ENCODE measurements at places on chromosomes 1 and 21.

DNA sequence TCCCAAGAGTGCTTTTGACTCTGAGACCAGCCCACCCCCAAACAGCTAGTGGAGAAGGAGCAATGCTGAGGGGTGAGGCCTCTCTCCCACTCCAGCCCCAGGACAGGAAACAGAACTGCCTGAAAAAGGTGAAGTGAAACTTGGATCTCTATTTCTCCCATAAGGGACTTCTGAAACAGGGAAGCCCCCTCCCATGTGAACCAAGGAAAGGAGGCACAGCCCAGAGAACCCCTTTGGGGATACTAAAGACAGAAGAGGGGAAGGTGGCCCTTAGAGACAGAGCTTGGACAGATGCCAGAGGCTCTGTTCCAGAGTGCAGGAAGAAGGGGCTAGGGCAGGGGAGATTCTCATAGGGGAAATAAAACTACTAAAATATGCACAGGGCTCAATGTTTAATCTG is 2.9 kb downstream of the TNFAIP8L2 start:
- no peak for DNase-seq

GRCh38 chr1:24082372-24082771 is 29.6 kb downstream of the MYOM3 start:
- DNase-seq: no peak

- DNase-seq: no peak
Observed at GRCh38 chr1:169119405-169119804, 12.9 kb downstream of the ATP1B1 start.

DNA sequence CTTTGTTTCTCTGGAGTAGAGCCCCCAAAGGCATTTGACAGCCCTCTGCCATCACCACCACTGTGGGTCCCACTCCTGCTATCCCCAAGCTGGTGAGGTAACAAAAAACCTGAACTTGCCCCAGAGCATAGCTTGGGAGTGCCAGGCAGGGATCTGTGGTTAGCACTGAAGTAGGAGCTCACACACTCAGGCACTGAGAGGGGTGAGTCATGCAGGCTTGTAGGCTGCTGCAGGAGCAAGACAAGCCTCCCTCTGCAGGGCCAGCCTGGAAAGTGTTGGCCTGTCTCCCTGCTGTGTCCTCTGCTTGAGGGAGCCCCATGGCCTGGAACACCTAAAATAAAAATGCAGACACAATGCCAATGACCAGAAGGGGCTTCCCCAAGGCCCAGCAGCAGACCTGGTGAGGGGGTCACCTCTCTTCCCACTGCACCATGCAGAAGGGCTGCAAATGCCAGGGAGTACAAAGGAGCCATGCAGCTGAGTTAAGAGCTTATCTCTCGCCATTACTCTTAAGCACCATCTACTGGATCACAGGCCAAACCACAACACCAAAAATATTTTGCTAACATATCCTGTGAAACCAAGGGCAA is 108.9 kb upstream of the POGK start:
- no peak for DNase-seq

GRCh38 chr21:34132202-34132601 is 58.8 kb downstream of the MRPS6 start:
- no peak for DNase-seq

DNA sequence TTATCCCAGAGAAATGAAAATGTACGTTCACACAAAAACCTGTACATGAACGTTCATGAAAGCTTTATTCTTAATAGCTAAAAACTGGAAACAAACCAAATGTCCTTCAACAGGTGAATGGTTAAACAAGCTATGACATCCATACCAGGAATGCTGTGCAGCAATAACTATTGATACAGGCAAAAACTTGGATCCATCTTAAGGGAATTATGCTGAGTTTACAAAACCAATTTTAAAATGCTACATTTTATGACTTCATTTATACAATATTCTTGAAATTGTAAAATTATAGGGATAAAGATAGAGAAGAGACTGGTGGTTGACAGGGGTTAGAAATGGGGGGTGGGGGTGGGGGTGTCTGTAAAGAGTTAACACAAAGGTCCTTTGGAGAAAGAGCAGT is 280.3 kb downstream of the TGFB2 start:
- DNase-seq: no peak

DNA sequence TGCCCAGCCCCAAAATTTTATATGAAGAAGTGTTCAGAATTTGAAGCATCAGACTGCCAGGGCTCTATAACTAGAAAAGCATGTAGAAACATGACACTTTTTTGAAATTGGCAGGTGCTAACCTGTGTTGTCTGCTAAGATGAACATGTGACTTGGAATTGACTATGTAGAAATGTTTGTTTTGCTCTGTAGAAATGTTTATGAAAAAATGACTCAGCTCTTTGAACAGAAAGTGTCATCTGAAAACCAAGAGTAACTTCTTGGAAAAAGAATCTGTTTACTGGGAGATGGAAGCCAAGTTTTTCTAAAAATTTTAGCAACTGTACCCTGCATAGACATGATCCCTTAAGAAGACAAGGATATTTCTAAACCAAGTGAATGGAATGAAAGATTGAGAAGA is 59.2 kb downstream of the LHX9 start:
- no peak for DNase-seq

DNA sequence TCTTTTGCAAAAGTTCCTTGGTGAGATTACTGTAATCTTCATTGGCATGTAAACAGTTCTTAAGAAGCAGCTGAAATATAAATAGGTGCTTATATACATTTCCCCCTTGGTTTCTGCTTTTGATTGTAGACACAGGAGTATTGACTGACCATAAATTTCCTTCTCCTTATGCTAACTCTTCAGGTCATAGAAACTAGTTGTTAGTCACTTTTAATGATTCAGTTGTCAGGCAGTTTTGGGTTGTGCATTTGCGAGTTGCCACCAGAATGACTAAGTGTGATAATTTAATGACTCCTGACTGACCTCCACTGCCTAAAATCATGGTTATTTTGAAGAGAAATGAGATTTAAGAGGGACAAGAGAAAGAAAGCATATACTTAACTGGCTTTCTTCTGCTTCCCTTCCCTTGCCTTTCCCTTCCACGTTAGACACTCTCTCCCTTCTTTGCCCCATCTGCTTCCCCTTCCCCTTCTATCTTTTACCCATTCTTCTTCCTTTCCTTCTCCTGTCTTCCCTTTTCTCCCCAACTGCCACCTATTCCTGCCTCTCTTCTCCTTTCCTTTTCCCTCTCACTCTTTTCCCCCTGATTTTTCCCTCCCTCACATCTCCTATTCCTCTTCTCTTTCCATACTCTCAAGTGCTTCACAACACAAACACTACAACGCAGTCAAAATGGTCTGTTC is 12.3 kb downstream of the ZMPSTE24 start:
- DNase-seq: no peak

GRCh38 chr1:246641394-246641793 is 75.1 kb downstream of the CNST start:
- no peak for DNase-seq

GRCh38 chr1:40199126-40199525 is 37.9 kb downstream of the RLF start:
- DNase-seq: no peak

- no peak for DNase-seq
Observed at GRCh38 chr1:26112407-26112775, 767 bp downstream of the PDIK1L start.

DNA sequence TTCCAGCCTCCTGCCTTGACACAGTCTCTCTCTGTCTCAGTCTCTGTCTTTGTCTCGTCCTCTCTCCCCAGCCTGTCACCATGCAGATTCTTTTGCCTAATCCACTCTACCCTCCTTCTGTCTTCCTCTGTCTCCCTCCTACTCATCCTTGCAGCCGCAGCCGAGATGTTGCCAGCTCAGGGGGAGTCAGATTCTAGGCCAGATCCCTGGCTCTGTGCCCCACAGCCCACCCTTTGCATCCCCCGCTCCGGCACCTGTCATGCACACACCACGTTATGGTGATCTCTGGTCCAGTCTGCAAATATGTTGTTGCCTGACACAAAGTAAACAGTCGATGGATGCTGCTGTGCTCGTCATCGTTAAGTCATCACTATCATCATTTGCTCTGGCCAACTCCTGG is 35.5 kb upstream of the IGSF21 start:
- DNase-seq: no peak

GRCh38 chr1:152743371-152744145 is 14.3 kb upstream of the KPRP start:
- no peak for DNase-seq

- no peak for DNase-seq
Observed at GRCh38 chr1:56375326-56375804, 204.0 kb downstream of the PLPP3 start.

DNA sequence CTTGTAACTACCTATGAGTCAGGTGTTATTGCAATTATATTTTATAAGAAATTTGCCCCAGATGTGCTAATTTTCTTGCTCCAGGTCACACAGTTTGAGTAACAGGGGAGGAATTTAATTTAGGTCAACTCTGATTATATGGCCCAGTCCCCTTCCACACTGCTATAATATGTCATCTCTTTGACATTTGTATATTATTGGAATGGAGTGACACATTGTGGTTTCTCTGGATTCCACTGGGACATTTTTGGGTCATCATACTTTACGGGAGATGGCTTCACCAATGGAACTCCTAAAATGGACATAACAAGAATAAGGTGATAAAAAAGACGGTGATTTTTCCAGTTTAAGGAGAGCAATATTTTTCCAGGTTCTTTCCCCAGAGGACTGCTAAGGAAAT is 191.2 kb downstream of the DISC1 start:
- no peak for DNase-seq

DNA sequence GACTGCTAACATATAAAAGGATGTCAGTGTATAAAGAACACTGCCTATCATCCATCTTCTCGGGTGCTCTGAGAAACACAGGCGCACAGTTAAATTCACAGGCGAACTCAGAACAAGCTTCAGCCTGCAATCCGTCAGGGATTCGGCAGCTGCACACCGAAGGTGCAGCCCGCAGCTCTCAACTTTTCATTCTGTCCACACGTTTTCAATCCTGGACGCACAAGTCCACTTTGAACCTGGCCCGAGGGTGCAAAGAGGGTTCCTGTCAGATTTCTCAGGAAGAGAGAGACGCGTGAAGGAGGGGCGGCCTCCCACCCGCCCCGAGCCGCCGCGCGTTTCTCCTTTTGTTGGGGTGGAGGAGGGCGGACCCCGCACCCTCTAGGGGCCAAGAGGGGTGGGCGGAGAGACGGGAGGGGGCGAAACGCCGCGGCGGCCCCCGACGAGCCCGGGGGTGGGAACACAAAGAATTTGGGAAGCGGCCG is 724 bp downstream of the DOCK7 start:
- peak; percentile 28 for DNase-seq
